Kidney capillary endothelial cell (primary cell): ENCODE measurements at places on chromosomes 3 and 15.

DNA sequence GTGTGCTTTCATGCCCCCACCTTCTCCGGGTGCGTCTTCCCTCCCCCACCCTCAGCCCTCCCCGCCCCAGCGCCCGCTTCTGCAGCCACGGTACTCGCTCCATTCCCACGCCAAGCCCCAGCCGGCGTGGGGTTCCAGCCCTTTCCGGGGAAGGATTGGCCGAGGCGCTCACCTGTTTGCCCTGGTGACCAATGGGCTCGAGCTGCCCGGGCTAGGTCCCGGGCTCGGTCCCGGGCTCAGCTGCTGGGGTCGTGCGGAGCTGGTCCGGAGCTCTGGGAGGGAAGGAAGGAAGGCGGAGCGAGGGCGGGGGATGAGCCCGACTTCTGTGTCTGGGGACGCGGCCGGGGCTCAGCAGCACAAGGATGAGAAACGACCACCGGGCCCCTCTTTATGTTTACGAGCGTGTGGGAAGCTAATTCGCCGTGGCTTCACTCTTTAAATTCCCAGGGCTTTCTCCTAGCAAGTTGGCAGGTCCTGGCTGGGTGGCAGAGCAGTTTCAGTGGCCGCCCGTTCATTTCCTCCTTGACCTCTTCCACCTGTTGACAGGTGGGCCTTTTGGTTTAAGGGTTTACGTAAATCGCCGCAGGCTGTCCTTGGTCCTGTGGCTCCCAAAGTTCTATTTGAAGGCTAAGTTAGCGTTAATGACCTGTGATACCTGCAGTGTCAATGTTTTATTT lies at the start of gene IGSF10:
TSS of gene IGSF10 (minus strand) at position 288 of the 677 bp plus-strand sequence. CDS start 2,352 bp downstream, outside the sequence.
- DNase-seq = no peak

DNA sequence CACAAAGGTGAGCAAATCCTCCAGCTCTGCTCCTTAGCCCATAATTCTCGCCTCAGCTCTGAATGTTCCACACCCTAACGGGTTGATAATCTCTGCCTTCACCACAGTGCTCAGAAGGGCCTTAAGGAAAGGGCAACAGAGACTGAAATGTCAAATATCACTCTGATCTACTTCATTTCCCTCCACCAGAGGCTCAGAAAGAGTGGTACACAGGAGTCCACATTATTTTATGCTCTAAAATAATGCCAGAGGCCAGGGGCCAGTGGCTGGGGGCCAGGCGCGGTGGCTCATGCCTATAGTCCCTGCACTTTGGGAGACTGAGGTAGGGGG lies 72.2 kb downstream of the MB21D2 start:
- no peak for DNase-seq

- DNase-seq = no peak
Observed at GRCh38 chr15:54839379-54839778, 357.4 kb downstream of the RSL24D1 start.

DNA sequence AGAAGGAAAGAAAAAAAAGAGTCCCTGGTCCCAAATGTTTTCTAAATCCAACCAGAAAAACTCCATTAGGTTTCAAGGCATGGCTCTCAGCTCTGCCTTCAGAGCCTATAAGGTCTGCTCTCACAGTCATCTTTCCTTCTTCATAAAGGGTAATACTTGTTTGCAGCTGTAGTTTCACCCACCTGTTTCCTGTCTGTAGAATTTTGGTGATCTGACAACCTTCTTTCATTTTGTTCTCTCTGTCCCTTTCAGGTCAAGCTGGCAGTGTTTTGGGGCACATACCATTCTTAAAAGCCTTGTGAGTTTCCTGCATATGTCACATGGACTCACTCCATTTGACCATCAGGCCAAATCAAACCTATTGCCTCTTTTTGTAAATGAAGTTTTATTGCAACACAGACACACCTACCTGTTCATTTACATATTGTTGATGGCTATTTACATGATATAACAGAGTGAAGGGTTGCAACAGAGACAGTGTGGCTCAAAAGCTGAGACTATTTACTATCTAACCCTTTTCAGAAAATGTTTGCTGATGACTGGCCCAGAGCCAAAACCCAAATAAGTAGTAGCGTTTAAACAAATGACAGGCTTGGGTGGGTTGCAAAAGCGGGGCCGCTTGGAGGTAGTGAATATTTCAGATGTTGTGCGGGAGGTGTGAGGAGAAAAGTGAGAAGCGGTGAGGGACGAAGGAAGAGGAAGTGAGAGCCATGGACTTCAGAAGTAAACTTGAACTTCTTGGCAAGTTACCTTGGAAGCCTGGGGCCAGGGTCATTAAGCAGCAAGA lies 292.7 kb upstream of the PROK2 start:
- DNase-seq = no peak

DNA sequence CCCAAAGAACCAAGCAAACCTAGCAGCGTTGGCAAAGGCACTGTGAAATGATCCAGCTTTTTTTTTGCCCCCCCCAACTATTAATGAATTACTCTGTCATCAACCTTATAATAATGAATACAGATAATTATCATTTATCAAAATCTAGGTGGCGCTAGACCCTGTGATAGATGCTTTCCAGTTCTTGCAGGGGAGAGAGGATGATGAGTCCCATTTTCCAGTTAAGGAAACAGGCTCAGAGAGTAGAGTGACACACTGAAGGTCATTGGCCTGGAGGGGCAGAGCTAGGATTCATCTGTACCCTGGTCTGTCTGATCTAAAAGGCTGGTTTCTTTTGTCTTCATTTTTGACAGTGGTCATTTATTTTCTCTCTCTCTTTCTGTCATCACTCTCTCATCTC lies 5.0 kb downstream of the ACOX2 start:
- DNase-seq = peak; percentile 32
